Activated naive CD8-positive, alpha-beta T cell treated with anti-CD3 and anti-CD28 coated beads, Interleukin-2, amount 10 ng/mL, durations not matched to agents 7 days and 5 days (primary cell): ENCODE measurements at places on chromosomes 1 and 21. TPM values are rescaled to one million over a fixed set of nuclear protein-coding genes. Genes with fewer than 3 reads are reported as not detected.

GRCh38 chr1:15277447-15277838, 30.4 kb downstream of the FHAD1 start:
- H3K36me3 ChIP-seq = no peaks in the 10 kb centered on the region
- H3K27me3 ChIP-seq = peaks cover 12% of the 10 kb centered on the region
- H3K4me1 ChIP-seq = no peaks in the 10 kb centered on the region
- no peak overlapping the region for H3K27ac ChIP-seq

DNA sequence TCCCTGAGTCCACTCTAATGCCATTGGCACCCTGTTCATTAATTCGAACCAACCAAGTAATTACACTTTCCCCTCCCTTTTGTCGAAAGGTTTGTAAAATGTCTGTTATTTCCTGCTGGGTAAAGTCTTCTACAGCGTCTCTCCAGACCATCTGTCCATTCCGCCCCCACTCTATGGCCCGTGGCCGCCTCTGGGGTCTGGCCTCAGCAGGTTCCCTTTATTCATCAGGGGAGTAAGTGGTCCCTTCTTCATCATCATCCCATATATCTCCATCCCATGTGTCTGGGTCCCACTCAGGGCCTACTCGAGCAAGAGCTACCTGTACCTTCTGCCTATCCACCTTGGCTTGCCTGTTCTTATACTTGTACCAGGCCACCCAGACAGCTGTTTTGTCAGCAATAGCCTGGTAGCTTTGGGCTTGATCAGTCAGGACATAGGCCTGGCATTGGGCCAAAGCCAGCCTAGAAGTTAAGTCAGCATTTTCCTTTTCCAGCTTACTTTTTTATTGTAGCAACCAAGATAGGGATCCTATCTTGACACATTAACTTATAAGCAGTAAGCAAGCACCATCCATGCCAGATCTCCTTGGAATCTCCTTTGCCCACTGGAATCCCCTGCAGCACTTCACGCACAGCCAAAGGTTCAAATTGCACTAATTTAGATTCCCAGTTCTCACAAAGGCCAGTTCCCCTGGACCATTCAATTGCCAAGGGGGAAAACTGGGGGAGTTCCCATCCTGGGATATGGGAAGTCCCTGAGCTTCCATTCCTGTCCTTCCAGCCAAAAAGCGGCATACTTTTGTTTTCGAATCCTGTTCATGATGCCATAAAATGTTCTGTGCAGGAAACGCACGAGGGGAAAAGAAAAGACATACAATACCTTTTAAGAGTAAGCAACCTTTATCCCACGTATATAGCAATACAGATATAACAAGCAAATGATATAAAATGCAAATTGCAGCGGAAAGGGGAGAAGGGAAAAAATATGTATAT, 6.6 kb upstream of the STUM start:
- peaks cover 27% of the 10 kb centered on the region for H3K27me3 ChIP-seq
- no peak overlapping the region for H3K27ac ChIP-seq
- DNase-seq = no peak
- H3K36me3 ChIP-seq = no peaks in the 10 kb centered on the region
- H3K4me1 ChIP-seq = no peaks in the 10 kb centered on the region

DNA sequence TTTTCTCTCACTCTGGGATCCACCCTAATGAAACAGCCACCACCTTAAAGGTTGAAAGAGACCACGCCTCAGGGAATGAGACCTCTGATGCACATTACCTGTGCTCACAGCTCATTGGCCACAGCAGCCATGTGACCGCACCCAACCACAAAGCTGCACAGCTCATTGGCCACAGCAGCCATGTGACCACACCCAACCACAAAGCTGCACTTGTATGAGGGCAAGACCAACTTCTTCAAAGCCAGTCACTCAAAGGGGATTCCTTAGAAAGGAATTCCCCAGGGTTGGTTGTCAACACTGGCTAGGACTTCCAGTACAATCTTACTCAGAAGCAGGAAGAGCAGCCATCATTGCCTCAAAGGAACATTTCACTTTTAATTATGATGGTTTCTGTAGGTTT, 43.6 kb upstream of the PDE9A start:
- DNase-seq = no peak
- peaks cover 5% of the 10 kb centered on the region for H3K4me1 ChIP-seq
- peaks cover 3% of the 10 kb centered on the region for H3K36me3 ChIP-seq
- no peak overlapping the region for H3K27ac ChIP-seq

GRCh38 chr1:60904099-60904851, 178.1 kb upstream of the NFIA start:
- H3K27ac ChIP-seq = no peak overlapping the region
- no peaks in the 10 kb centered on the region for H3K27me3 ChIP-seq
- no peaks in the 10 kb centered on the region for H3K4me1 ChIP-seq

DNA sequence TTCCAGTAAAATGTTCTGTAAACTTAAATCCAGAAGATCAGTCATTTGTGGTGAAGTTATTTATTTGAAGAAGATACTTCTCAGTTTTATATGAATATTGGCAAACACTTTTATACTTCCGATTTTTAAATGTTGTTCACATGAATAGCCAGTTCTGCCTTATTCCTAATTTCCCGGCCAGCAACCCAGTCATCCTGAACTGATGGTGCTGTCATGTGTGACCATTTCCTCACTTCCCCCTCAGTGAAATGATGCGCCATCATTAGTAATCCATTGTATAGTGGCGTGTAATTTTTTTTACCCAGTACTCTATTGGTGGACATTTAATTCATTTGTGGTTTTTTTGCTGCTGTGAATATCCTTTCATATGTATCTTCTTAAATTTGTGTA, 16.4 kb downstream of the GPSM2 start:
- no peak for DNase-seq
- H3K4me1 ChIP-seq = peaks cover 2% of the 10 kb centered on the region
- H3K4me3 ChIP-seq = no peak overlapping the region
- H3K36me3 ChIP-seq = peaks cover 14% of the 10 kb centered on the region

DNA sequence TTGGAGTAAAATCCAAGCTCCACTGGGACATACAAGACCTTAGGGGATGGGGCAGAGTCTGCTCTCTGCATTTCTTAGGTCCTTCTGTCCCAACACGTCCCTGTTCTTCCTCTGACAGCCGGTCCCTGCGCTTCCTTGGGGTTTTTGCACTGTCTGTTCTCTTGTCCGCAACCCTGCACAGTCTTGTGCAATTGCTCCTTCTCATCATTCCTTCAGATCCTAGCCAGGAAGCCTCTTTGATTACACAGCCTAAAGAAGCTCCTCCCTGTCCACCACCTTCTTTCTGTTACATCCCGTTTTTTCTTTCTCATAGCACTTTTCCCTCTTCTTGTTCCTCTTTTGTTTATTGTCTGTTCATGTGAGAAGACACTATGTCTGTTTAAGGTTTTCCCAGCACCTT, 19.9 kb downstream of the ACOT11 start:
- H3K36me3 ChIP-seq = no peaks in the 10 kb centered on the region
- H3K27ac ChIP-seq = no peak overlapping the region
- no peak for DNase-seq

DNA sequence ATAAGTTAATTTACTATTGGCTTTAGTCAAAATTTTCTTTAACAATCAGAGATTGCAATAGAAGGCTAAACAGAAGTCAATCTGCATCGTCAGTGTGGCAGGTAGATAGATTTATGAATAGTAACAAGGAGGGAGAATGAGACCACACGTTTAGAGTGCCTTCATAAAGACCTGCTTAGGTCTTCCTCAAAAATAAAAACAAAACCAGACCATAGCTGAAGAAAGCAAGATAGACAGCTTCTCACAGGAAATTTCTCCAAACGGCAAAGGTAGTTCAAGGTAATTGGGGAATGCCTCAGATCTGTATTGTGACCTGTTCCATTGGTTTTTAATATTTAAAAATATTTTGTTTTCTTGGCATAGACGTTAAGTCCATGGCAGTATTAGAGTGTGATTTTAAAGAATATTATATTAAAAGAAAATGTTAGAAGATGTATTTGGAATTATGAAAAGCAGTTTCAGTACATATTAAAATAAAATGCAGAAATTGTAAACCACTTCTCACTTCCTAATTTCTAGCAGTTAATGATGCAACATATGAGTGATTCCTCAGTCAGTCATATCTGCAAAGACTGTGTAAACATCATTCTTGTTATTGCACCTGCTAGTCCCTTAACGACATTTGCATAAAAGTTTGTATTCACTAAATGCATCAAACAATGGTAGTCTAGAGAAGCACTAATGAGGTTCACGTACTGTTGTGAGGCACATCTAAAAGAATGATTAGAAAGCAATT, 278.0 kb downstream of the HLX start:
- no peaks in the 10 kb centered on the region for H3K36me3 ChIP-seq
- no peak overlapping the region for H3K27ac ChIP-seq
- no peaks in the 10 kb centered on the region for H3K4me1 ChIP-seq
- H3K27me3 ChIP-seq = peaks cover 2% of the 10 kb centered on the region
- no peak overlapping the region for H3K4me3 ChIP-seq

- DNase-seq = no peak
- H3K4me1 ChIP-seq = no peaks in the 10 kb centered on the region
- H3K36me3 ChIP-seq = no peaks in the 10 kb centered on the region
- H3K27me3 ChIP-seq = no peaks in the 10 kb centered on the region
These were observed 99.5 kb downstream of the DAB1 start for GRCh38 chr1:57324388-57324787.

DNA sequence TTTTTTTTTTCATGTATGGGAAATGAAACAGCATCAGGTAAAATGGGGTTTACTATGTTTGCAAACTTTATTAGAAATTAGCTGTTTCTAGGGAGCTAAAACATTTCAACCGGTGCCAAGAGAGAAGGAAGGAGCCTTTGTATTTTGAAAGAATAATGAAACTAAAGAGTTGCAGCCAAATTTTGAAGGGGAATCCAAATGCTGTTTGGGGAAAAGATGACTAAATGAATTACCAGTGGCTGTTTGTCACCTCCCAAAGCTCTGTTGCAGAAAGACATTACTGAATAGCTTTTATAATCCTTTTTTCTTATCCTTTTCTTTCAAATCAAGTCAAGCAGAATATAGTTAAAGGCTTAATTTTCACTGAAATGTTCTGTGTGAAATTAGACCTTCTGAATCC, 591.3 kb upstream of the ADGRL2 start:
- H3K27me3 ChIP-seq = no peaks in the 10 kb centered on the region
- no peaks in the 10 kb centered on the region for H3K36me3 ChIP-seq
- H3K4me3 ChIP-seq = no peak overlapping the region
- DNase-seq = no peak
- no peaks in the 10 kb centered on the region for H3K4me1 ChIP-seq

DNA sequence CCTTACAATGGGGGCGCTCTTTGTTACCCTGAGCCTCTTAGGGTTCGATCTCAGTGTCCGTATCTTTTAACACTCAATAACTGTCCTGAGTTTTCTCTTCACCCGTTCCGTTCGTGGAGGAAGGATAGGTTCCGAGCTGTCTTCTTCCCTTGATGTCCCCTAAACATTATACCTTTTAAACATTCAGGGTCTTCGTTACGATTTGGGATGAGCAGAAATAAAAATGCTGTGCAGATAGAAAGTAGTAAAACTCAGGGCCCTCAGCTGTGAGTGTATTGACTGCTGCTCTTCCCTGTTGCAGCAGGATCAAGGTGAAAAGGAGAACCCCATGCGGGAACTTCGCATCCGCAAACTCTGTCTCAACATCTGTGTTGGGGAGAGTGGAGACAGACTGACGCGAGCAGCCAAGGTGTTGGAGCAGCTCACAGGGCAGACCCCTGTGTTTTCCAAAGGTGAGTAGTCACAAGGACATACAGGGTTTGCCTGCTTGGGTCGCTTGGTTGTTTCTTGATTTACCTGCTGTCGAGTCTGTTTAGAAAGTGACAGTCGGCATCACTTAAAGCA, 784 bp downstream of the RPL11 start:
- H3K4me1 ChIP-seq = peaks cover 44% of the 10 kb centered on the region
- H3K4me3 ChIP-seq = peak overlapping the region; percentile 96
- H3K27ac ChIP-seq = peak overlapping the region; percentile 89

GRCh38 chr1:24621121-24621520, 22.0 kb upstream of the SRRM1 start:
- H3K4me3 ChIP-seq = no peak overlapping the region
- peaks cover 35% of the 10 kb centered on the region for H3K27me3 ChIP-seq
- H3K4me1 ChIP-seq = no peaks in the 10 kb centered on the region
- H3K36me3 ChIP-seq = no peaks in the 10 kb centered on the region

- H3K4me3 ChIP-seq = no peak overlapping the region
- H3K36me3 ChIP-seq = no peaks in the 10 kb centered on the region
- no peaks in the 10 kb centered on the region for H3K27me3 ChIP-seq
- DNase-seq = no peak
- H3K27ac ChIP-seq = no peak overlapping the region
These were observed 1276.0 kb upstream of the ADGRL4 start for GRCh38 chr1:80282536-80282935.

DNA sequence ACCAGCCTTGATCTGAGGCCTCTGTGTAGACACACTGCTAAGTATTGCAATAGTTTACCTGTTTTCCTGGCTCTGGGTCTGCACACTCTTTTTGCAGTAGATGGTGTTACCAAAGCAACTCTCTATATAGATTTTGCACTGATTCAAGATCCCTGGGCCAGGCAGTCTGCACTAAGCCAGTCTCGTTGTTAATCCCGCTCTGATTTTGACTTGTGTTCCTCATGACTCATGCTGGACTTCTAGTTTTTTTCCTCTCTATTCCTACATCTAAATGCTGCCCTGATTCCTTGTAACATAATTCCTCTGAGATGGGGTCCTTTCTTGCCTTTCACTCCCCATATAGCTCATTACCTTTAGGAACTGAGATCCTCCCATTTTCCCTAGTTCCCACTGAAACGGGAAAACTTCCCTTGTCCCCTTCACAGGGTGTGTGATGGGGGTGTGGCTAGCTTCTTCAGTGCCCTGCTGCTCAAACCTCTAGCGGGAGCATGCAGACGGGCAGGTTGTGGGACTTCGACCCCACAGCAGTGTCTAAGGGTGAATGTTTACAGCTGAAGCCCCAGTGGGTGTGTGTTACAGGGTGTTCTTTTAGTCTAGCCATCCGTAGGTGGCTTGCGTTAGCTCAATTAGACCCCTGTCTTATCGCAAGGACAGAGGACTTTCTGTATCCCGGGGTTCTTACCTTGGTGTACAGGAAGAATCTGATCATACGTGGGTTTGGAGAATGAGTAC, 106.5 kb upstream of the RAB3GAP2 start:
- H3K27me3 ChIP-seq = peaks cover 2% of the 10 kb centered on the region
- H3K36me3 ChIP-seq = no peaks in the 10 kb centered on the region
- H3K4me1 ChIP-seq = no peaks in the 10 kb centered on the region
- H3K4me3 ChIP-seq = no peak overlapping the region

The LCE2C gene
- total RNA-seq = not detected

The CNIH3 gene
- 2.2 TPM for total RNA-seq

The PADI4 gene
- 4.3 TPM for total RNA-seq

The TDRD5 gene
- not detected for total RNA-seq

The TMEM269 gene
- 0.22 TPM for total RNA-seq
